Neural crest cell (in vitro differentiated cells): ENCODE measurements at places on chromosomes 4 and X.

GRCh38 chrX:77900688-77901087 lies 1.4 kb downstream of the COX7B start:
- DNase-seq = no peak

DNA sequence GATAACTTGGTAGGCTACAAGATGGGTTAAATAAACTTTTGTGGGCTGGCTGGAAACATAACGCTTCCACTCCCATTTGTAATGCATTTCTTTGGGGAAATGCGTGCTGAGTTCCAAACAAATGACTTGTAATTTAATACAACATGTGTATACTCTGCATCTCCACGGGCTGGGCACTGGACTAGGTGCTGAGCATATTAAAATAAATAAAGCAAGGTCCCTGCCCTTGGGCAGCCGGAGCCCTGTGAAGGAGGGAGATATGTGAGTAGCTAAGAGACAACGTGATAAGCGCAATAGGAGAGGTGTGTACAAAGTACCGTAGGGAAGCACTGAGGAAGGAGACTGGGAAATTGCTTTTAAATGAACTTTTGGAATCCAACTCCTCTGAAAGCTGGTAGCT lies 147.2 kb upstream of the RBPJ start:
- DNase-seq = no peak

DNA sequence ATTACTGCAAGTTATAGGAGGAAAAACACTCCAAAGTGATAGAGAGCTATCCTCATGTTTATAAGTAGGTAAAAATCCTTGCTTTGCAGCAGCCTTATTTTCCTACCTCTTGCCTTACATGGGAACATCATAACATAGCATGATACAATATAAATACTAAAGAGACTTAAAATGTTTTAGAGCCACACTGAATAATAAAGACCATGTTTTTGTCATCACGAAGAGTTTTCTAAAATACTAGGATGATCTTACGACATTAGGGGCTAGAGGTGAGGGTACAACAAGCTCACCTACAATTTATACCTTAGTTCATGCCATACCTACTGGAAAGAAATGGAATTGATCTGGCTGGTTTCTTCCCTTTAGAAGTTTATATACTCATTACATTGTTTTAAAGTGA lies 184.8 kb downstream of the FBXW7 start:
- no peak for DNase-seq

DNA sequence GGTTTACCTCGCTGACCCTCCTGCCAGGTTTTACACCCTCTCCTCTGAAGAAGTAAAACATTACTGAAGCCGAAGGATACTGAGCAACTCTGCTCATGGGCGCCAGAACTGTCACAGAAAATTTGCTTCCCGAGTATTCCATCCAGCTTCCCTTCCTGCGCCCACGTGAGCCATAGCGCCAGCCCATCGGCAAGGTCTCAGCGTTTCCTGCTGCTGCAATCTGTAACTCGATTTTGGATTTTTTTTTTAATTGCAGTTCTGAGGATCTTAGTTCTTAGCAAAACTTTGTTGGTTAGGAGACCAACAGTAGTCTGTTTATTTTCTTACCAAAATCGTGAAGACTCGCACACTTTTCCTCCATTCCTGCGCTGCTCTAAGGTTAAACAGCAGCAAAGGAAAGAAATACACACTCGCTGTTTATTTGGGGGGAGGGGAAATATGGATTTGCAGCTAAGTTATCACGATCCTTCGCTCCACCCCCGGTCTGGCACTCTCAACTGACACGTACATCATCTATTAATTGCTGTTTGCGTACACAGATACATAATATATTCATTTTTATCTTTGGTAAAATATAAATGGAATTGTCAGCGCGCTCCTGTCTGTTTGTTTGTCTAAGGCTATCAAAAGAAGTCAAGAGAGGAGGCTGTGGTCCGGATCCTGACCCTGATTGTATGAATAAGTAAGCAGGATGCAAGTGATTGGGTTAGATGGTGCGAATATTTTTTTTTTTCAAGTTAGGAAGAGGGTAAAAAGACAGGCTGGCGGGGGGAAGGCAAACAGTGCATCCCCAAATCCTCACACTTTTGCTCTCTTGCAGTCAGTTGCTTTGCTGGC lies at the start of gene TLL1:
TSS of gene TLL1 (plus strand) at position 777 of the 837 bp plus-strand sequence. CDS start 668 bp downstream, outside the sequence.
- DNase-seq = no peak

GRCh38 chr4:14850455-14851097 lies 151.7 kb upstream of the CPEB2 start:
- DNase-seq = no peak
